ENCODE measurements at places on chromosomes 11 and 22.

DNA sequence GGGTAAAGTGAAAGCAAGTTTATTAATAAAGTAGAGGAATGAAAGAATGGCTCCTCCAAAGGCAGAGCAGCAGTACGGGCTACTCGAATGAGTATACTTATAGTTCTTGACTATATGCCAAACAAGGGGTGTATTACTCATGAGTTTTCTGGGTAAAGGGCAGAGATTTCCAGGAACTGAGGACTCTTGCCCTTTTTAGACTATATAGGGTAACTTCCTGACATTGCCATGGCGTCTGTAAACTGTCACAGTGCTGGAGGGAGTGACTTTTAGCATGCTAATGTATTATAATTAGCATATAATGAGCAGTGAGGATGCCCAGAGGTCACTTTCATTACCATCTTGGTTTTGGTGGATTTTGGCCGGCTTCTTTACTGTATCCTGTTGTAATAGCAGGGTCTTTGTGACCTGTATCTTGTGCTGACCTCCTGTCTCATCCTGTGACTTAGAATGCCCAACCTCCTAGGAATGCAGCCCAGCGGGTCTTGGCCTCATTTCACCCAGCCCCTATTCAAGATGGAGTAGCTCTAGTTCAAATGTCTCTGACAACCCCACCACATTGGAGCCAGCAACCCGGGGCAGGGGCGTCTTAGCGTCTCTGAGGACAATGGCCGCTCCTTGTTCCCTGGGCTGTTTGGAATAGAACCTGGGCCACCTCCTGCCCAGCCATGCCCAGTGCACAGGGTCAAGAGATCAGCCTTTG is 34.9 kb upstream of the CD82 start:
- no peak for DNase-seq

GRCh38 chr11:119361056-119361787 is 14.7 kb upstream of the MFRP start:
- peak; percentile 87 for DNase-seq

GRCh38 chr11:2728128-2728662 is 28.4 kb upstream of the KCNQ1OT1 start:
- no peak for DNase-seq

- DNase-seq, result no peak
Observed at GRCh38 chr11:88418508-88418907, 81.0 kb upstream of the CTSC start.

- DNase-seq, result peak; percentile 49
Observed at GRCh38 chr22:20566420-20567260, 59.2 kb downstream of the MED15 start.

DNA sequence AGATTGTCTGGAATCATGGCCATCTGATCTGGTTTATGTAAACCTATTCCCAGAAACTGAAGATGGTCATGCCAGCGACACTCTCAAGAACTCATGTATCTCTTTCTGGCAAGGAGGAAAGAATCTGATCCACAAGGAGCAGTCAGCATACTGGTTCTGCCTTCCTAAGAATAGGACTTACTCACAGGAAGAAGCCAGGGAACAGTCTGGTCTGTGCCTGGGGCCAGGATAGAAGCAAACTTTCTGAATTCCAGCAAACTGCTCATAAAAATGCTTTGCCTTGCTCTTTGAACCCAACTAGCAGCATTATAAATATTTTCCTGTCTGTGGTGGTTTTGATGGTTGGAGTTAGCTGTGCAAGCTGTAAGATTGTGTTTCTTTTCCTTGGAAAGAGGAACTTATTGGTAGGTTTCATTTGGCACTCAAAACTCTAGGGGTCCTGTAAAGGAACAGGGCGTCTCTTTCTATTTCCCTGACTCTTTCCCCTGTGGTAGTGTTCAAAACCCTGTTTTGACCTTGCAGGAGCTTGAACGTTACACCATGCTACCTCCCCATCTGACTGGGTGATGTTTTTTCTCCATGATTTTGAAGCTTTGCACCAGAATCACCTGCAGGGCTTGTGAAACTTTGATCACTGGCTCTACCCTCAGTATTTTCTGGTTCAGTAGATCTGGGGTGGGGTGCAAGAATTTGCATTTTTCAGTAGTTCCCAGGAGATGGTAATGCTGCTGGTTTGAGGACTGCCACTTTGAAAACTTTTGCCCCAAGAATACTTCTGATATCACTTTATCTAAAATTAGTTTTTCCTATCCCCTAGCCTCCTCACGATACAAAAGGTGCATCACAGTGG is 627.8 kb upstream of the ANO5 start:
- no peak for DNase-seq

DNA sequence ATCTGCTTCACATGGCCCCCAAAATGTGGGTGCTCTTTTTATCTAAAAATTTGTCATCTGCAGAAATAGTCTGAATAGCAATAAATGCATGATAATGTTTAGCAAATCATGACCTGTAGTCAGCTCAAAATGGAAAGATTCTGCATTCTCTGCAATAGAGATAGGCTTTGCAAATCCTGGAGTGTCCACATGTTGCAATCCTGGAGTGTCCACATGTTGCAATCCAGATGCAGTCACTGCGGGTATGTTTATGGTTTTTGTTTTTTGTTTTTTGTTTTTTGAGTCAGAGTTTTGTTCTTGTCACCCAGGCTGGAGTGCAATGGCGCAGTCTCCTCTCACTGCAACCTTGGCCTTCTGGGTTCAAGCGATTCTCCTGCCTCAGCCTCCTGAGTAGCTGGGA is 20.2 kb upstream of the LRRC32 start:
- DNase-seq, result no peak

DNA sequence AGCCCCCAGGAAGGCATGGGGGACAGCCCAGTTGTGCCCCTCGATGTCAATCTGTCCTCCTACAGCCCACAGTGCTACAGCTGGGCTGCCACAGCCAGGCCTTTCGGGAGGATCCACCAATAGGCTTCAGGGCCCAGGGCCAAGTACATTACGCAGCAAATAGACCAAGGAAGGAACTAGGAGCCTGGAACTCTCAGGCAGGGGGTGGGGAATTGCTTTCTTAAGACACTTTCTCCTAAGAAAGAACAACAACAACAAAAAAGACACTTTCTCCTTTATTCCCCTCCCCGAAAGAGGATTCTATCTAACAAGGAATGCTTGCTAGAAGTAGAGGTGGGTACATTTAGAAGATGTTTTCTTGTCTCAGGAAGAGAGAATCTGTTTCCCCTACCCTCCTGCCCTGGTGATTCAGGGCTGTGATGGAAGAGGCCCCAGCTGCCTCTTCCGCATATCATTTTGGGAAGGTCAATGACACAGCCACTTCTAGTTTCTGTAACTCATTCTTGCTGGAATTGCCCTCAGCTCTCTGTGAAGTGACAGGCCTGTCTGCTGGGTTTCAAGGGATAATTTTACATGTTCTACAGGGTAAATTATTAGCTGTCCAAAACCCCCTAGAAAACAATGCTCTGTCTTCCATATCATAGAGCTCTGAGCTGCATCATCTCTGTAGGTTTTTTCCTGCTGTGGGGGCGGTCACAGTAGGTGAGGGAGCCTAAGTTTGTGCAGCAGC is 6.0 kb upstream of the MALAT1 start:
- DNase-seq, result no peak

Measured in NCI-H446 (cell line).